ENCODE measurements at places on chromosomes 6 and 20. TPM values are rescaled to one million over a fixed set of nuclear protein-coding genes. Genes with fewer than 3 reads are reported as not detected.

CNKSR3 gene
- total RNA-seq, result 0.14 TPM

DNA sequence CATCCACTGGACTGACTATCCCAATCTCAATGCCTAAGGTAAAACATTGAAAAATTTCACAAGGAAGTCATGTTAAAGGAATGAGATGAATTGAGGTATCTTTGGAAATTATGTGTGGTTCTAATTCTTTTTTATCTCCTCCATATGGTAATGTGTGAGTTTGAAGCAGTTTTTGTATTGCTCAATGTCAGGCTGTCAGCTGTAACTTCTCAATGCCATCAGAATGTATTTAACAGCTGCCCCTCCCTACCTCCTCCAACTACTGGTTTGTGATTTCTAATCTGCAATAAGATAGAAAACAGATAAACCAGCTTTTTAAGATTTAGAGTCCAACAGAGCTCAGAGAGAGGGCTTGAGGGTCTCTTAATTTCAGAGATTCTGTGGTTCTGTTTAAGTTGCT is 1005.8 kb upstream of the ADGRB3 start:
- DNase-seq, result no peak
- H3K4me1 ChIP-seq, result no peaks in the 10 kb centered on the region
- H3K36me3 ChIP-seq, result no peaks in the 10 kb centered on the region

HLA-DQA1 gene
- 6.9 TPM for total RNA-seq

DNA sequence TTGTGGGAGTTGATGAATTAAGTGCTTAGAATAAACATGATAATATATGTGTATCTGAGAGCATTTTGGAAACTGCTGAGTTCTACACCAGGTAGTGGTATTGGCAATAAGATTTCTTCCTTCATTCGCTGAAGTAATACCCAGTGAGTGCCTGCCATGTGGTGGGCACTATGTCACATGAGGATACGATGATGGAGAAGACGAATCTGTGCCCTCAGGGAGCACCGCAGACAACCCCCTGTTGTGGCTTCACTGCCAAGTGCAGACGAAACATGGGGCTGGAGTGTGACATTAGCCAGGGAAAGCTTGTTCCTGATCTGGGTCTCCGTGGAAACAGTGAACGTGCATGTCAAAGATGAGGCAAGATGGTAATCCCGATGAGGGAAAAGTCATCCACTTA is 7.9 kb downstream of the ZNF76 start:
- H3K36me3 ChIP-seq, result peaks cover 2% of the 10 kb centered on the region
- DNase-seq, result no peak
- H3K4me3 ChIP-seq, result no peak overlapping the region

- no peaks in the 10 kb centered on the region for H3K36me3 ChIP-seq
- no peak overlapping the region for H3K4me3 ChIP-seq
- H3K4me1 ChIP-seq, result no peaks in the 10 kb centered on the region
- H3K27ac ChIP-seq, result no peak overlapping the region
These were observed 120.1 kb downstream of the SYCP2 start for GRCh38 chr20:59813126-59813947.

- H3K27ac ChIP-seq, result no peak overlapping the region
- no peaks in the 10 kb centered on the region for H3K4me1 ChIP-seq
- H3K27me3 ChIP-seq, result peaks cover 16% of the 10 kb centered on the region
- no peaks in the 10 kb centered on the region for H3K36me3 ChIP-seq
- no peak overlapping the region for H3K4me3 ChIP-seq
These were observed 112.0 kb upstream of the PDE10A start for GRCh38 chr6:165774903-165775601.

DNA sequence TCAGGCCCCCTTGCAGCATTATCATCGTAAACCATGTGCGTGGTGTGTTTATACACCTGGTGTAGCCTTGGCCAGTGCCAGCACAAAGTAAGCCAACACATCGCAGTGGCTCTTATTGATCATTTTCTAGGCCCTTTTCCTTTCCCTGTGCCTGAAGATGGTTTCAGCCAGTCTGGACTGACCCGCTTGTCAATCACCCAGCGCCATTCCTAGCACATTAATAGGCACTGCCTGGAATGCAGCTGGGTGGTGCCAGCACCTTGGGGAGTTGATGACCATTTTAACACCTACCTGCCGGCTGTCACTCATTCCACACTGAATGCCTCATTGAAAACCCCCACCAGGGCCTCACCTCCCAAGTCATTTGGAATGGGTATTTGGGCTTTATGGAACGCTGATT is 4.9 kb upstream of the UQCC2 start:
- no peak for DNase-seq
- no peaks in the 10 kb centered on the region for H3K36me3 ChIP-seq
- H3K4me1 ChIP-seq, result peaks cover 7% of the 10 kb centered on the region
- no peak overlapping the region for H3K4me3 ChIP-seq
- no peak overlapping the region for H3K27ac ChIP-seq

GRCh38 chr6:37537548-37537947 is 37.9 kb upstream of the CCDC167 start:
- H3K36me3 ChIP-seq, result peaks cover 12% of the 10 kb centered on the region
- DNase-seq, result no peak
- H3K4me1 ChIP-seq, result peaks cover 23% of the 10 kb centered on the region

GRCh38 chr20:4788314-4788713 is 66.6 kb downstream of the PRND start:
- peaks cover 96% of the 10 kb centered on the region for H3K36me3 ChIP-seq
- no peak for DNase-seq
- no peak overlapping the region for H3K27ac ChIP-seq
- no peaks in the 10 kb centered on the region for H3K4me1 ChIP-seq
- no peak overlapping the region for H3K4me3 ChIP-seq

DNA sequence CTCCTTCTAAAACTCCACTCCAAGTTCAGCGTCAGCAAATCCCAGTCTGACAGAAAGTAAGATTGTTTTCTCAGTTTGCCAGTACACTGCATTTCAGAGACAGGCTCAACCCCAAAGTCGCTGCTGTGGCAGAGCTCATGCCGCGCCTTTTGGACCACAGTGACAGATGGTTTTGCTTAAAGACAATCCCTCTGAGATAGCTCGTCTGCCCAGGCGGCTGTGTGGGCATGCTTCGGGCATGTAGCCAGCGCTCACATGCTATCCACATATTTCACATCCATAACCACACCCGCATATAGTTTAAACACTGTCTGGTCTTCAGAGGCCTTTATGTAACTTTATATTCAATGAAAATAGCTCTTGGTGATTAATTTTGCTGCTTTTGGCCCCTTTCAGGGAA is 14.7 kb upstream of the PXDC1 start:
- no peak overlapping the region for H3K27ac ChIP-seq
- H3K4me3 ChIP-seq, result no peak overlapping the region
- DNase-seq, result no peak
- no peaks in the 10 kb centered on the region for H3K4me1 ChIP-seq
- H3K27me3 ChIP-seq, result peaks cover 6% of the 10 kb centered on the region

GPR6 gene
- not detected for total RNA-seq

MDFI gene
- not detected for total RNA-seq

DNA sequence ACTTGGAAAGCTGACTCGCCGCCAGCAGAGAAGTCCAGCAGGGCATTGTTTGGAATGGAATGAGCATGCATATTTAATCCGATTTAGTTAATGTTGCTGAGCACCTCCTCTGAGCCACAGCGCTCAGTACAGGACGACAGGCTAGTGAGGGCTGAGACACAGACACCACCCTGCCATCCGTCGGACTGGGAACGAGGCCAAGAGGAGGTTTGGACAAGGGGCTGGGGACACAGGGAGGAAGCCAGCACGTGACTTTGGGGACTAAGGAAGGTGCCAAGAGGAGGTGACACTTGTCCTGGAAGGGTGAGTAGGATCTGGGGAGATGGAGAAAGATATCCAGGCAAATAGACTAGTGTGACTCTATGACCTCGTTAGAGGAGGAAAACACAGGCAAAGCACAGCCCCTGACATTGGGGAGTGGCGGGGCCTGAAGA is 152.5 kb upstream of the ECI2 start:
- H3K27ac ChIP-seq, result no peak overlapping the region
- H3K27me3 ChIP-seq, result peaks cover 18% of the 10 kb centered on the region
- no peaks in the 10 kb centered on the region for H3K36me3 ChIP-seq

DNA sequence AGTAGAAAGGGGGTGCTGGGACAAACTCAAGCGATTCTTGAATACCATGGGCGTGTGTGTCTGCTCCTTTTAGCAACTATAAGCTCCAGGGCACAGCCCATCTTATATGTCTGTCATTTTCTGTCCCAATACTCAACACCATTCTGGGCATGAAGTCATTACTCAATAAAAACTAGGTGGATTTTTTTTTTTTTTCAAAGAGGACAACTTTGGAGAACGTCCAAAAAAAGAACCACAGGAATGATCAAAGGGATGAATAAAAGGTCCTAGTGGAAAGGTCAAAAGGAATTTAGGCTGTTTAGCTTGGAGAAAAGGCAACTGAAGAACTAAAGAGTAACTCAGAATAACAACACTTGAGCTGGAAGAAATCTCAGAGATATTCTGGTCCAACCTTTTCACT is 24.4 kb downstream of the UQCC1 start:
- no peak overlapping the region for H3K4me3 ChIP-seq
- no peaks in the 10 kb centered on the region for H3K27me3 ChIP-seq
- peaks cover 44% of the 10 kb centered on the region for H3K36me3 ChIP-seq
- H3K27ac ChIP-seq, result no peak overlapping the region
- H3K4me1 ChIP-seq, result no peaks in the 10 kb centered on the region

GRCh38 chr20:59018817-59019216 is 412 bp upstream of the TUBB1 start:
- no peak for DNase-seq
- no peaks in the 10 kb centered on the region for H3K27me3 ChIP-seq
- peaks cover 22% of the 10 kb centered on the region for H3K4me1 ChIP-seq
- peaks cover 15% of the 10 kb centered on the region for H3K36me3 ChIP-seq

SAMD5 gene
- total RNA-seq, result not detected

- H3K27ac ChIP-seq, result no peak overlapping the region
- no peaks in the 10 kb centered on the region for H3K27me3 ChIP-seq
- H3K4me3 ChIP-seq, result no peak overlapping the region
- no peaks in the 10 kb centered on the region for H3K36me3 ChIP-seq
- DNase-seq, result no peak
These were observed 74.2 kb upstream of the RNF217 start for GRCh38 chr6:124887872-124888580.

GRCh38 chr6:31610968-31611367 is 4.1 kb upstream of the AIF1 start:
- H3K27ac ChIP-seq, result no peak overlapping the region
- H3K27me3 ChIP-seq, result no peaks in the 10 kb centered on the region
- H3K4me3 ChIP-seq, result no peak overlapping the region
- no peak for DNase-seq
- H3K4me1 ChIP-seq, result peaks cover 11% of the 10 kb centered on the region

DNA sequence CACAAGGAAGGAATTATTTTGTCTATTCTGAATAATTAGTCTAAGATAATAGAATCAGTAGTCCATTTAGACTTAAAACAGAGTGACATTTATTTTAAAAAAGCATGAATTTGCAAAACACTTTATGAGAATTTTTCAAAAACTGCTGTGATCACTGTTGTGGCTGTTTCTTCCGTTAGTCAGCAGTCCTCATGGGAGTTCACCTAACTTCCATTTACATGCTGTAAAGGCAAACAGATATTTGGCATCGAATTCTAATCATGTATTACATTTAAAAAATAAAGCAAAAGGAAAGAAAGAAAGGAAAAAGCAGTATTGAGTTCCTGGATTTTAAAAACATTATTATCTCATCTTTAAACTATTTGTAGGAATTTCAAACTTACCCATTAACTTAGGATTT is 111.8 kb downstream of the MTHFD1L start:
- DNase-seq, result no peak
- H3K27me3 ChIP-seq, result no peaks in the 10 kb centered on the region
- peaks cover 3% of the 10 kb centered on the region for H3K36me3 ChIP-seq

- H3K4me3 ChIP-seq, result no peak overlapping the region
- no peak for DNase-seq
- H3K27me3 ChIP-seq, result no peaks in the 10 kb centered on the region
- H3K27ac ChIP-seq, result peak overlapping the region; percentile 31
- peaks cover 54% of the 10 kb centered on the region for H3K36me3 ChIP-seq
These were observed 3.0 kb downstream of the RRP36 start for GRCh38 chr6:43024436-43024835.

CSTF1 gene
- 21.8 TPM for total RNA-seq

RAMACL gene
- total RNA-seq, result 0.52 TPM

DNA sequence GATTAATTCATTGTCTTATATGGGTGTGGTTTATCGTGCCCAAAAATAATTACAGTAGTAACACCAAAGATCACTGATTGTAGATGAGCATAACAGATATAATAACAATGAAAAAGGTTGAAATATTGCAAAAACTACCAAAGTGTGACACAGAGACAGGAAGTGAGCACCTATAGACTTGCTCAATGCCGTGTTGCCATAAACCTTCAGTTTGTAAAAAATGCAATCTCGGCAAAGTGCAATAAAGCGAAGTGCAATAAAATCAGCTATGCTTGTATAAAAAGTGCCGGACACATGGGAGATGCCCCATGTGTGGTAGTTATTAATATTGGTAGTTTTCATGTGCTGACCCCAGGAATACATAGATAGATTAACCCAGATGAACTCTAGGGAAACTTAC is 192.6 kb downstream of the NRN1 start:
- peak overlapping the region; percentile 16 for H3K27ac ChIP-seq
- H3K4me1 ChIP-seq, result peaks cover 20% of the 10 kb centered on the region
- no peaks in the 10 kb centered on the region for H3K36me3 ChIP-seq
- no peak for DNase-seq
- H3K4me3 ChIP-seq, result no peak overlapping the region

GRCh38 chr20:57322476-57322875 is 7.1 kb upstream of the SPO11 start:
- H3K27me3 ChIP-seq, result peaks cover 16% of the 10 kb centered on the region
- H3K4me3 ChIP-seq, result no peak overlapping the region

DNA sequence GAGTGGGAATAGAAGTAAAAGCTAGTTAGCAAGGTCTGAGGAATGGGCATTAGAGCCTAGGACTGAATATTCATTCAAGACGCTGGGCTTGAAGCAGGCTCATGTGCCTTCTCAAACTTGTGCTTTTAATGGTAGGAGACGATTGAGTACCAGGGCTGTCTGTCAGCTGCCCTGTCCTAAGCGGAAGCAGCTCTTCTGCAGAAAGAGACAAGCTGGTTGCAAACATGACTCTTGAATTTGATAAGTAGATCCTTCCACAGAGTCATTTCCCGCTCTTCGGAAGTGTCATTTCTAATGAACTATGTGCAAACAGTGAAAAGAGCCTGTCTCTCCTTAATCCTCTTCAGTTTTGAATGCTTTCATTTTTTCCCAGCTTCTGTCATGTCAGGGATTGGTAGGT is 176.4 kb downstream of the TFAP2B start:
- no peaks in the 10 kb centered on the region for H3K4me1 ChIP-seq
- H3K4me3 ChIP-seq, result no peak overlapping the region
- DNase-seq, result no peak

GRCh38 chr6:16504609-16505008 is 256.7 kb downstream of the ATXN1 start:
- no peak for DNase-seq
- H3K4me3 ChIP-seq, result no peak overlapping the region
- H3K27ac ChIP-seq, result no peak overlapping the region
- H3K36me3 ChIP-seq, result no peaks in the 10 kb centered on the region
- peaks cover 15% of the 10 kb centered on the region for H3K4me1 ChIP-seq

Measured in CD4-positive, alpha-beta T cell (primary cell).